ENCODE measurements at places on chromosomes 16 and 17.

DNA sequence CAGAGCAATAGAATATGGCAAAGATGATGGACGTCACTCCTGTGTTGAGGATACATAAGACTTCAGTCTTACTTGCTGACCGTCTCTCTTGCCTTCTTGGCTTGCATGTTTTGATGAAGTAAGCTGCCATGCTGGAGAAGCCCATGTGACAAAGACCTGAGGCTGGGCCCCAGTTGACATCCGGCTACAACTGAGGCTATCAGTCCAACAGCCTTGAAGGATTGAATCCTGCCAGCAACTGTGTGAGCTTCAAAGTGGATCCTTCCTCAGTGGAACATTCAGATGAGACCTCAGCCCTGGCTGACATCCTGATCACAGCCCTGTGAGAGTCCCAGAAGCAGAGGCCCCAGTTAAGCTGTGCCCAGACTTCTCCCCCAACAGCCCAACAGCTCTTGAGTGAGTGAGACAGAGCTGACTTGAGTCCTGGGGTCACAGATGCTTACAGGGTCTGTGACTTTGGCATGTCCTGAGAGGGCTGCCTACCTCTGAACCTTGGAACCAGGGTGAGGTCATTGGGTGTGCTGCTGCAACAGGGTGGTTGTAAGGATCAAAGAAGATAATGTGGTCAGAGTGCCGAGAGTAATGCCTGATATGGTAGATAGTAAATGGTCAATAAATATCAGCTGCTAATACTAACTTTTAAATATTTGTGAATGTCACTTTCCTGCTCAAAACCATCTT, 2.4 kb upstream of the BRD7 start:
- DNase-seq, result no peak

DNA sequence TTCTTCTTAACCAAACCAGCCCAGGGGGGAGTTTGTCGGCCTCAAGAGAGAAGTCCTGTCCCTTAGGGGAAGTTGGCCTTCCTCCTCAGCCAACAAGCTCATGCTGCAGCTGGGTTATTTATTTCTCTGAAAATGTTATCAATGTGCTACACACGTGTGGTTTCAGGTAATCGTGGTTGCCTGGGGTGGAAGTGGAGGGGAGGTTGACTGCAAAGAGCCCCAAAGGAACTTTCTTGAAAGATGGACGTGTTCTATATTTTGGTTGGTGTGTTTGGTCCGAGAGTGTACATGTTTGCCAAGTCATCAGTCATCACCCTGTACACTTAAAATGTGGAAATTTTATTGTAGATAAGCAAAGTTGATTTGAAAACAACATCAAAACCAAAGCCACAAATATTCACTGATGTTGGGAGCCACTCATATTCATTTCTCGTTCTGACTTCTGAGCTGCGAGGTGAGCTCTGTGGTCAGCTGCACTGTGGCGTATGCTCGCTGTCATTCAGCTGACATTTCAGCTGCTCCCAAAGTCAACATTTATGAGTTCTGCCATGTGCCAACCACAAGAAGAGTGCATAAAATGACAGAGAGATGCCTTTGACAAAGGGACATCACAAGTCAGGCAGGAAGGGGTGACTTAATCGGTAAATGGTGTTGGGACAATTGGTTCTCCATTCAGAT, 26.5 kb upstream of the ADGRG1 start:
- DNase-seq, result no peak

GRCh38 chr17:1331708-1332107, 52.2 kb downstream of the TRARG1 start:
- no peak for DNase-seq

DNA sequence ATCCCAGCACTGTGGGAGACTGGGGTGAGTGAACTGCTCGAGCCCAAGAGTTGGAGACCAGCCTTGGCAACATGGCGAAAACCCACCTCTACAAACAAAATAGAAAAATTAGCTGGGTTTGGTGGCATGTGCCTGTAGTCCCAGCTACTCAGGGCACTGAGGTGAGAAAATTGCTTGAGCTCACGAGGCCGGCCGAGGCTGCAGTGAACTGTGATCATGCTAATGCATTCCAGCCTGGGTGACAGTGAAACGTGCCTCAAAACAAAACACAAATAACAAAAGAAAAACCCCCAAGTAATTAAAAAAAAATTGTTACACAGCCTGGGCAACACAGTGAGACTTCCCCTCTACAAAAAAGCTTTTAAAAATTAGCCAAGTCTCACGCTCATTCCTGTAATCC, 5.0 kb downstream of the CCDC47 start:
- DNase-seq, result no peak

DNA sequence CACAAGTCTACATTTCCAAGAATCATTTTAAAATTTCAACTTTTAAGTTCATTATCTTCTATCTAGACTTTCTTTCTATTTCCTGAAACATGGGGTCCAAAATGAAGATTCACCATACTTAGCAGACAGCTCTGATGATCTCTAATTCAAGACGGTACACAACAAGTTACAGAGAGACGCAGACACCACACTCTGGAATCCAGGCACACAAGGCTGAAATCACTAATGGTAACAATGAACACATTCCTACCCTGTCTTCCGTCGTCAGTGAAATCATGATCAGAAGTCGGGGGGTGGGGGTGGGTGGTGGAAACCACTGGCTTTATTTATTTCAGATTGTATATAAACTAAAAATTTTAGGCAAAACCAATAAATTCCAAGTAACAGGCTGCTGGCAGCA, 78.5 kb downstream of the ITFG1 start:
- DNase-seq, result no peak

DNA sequence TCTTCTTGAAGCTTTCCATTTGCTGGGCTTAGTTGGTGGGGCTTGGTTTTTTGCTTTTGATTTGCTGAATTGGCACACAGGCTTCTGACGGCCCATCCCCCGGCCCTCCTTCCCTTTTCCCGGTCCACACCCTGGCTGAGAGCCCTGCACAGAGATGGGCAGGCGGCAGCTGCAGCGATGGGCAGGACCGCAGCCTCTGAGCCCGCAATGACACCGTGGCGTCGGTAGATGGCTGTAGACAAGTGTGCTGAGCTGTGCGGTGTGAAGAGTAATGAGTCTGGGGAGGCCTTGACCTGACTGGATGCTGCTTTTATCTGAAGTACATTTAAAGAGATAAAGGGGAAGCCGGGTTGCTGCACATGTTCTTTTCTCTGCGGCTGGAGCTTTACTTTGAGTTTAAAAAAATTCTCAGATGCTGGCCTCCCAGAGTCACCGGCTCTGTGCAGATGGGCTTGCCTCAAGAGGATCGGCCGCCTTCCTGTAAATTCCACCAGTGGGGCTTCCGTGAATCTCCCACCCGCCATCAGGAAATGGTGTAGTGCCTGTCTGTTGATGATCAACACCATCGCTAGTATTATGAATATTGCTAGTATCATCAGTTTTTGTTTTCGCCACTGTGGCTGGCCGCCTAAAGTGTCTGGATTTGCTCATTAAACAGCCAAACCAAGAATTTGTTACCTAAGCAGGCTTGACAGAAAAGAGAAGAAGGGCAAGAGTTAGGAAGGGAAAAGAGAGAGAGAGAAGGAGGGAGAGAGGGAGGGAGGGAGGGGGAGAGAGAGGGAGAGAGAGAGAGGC, 245.6 kb upstream of the RBFOX1 start:
- DNase-seq, result no peak

DNA sequence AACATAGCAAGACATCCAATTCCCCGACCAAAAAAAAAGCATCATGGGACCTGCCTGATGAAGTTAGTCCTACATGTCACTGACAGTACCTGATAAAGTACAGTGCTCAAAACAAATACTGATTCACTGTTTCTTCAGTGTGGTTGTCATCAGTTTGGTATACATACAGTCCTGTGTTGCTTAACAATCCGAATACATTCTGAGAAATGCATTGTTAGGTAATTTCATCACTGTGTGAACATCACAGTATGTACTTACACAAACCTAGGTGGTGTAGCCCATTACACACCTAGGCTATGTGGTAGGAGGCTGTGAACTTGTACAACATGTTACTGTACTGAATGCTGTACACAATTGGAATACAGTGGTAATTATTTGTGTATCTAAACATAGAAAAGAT, 19.0 kb upstream of the FA2H start:
- no peak for DNase-seq

DNA sequence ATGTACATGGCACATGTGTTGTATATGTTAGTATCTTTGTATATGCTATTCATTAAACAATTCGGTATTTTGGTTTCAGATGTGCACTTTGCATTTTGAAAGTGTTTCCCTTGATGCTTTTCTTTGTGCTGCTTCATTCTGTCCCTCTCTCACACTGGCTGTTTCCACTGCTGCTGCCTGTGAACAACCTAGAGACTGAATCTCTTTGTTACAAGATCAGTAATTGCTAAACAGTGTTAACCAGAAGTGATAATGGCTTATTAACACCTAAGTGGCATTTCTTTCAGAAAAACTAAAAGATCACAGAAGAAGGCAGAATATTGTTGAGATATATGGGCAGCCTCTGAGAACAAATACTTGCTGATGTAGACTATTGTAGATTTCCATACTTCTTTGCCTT, 84.7 kb downstream of the KIF2B start:
- DNase-seq, result no peak

GRCh38 chr16:49513040-49513439, 139.4 kb downstream of the C16orf78 start:
- DNase-seq, result no peak

- no peak for DNase-seq
Measured at GRCh38 chr16:50425648-50426047, 56.9 kb upstream of the BRD7 start.

- DNase-seq, result no peak
Measured at GRCh38 chr17:1945621-1946020, 79.5 kb downstream of the RTN4RL1 start.

DNA sequence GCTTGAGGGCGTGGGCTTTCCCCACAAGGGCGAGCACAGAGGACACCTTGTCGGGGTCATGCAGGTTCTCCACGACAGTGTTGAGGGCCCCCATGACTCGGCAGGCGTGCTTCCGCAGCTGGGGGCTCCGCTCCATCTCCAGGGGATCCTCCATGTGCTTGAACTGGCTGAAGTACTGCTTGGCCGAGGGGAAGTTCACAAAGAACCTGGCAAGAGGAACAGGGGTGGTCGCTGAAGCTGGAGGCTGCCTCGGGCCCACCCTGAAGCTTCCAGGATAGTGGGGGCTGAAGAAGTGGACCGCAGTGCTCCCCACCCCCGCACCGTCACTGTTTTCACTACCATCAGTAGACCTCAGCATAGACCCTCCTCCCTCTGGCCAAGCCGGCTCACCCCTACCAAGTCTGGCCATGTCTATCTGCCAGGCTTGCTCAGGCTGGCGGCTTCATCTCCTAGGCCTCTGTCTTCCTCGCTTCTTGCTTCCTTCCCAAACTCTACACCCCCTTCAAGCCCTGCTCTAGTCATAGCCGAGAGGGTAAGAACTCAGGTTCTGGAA, 5.9 kb downstream of the CYGB start:
- no peak for DNase-seq

- no peak for DNase-seq
Measured at GRCh38 chr16:46736695-46737094, 11.4 kb downstream of the MYLK3 start.

GRCh38 chr16:9102379-9102778, 10.9 kb downstream of the HAPSTR1 start:
- DNase-seq, result no peak

DNA sequence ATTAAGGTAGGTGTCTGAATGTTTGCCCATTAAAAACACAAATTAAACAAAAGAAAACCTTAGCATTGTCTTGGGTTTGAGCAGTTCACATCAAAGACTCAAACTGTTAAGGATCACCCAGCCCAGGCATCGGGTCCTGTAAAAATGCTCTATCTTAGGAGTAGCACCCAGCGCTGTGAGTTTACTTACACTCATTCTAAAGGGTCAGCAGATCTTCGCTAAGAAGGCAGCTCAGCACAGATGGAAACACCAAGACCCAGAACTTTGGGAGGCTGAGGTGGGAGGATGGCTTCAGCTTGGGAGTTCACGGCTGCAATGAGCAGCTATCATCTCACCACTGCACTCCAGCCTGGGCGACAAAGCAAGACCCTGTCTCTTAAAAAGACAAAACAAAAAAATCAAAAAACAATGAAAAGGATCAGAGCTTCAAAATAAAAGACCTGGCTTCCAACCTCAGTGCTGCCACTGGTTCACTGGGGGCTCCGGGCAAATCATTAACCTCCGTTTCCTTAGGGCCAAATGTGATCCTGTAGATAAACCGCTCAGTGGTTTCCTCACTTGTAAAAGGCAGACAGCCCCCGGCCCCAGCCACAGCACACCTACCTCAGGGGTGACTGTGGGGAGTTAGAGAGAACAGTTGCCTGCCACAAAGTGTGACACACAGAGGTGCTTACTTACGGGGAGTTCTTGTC, 11.1 kb downstream of the COG1 start:
- DNase-seq, result no peak

GRCh38 chr16:86478779-86479178, 31.5 kb upstream of the FOXF1 start:
- no peak for DNase-seq

DNA sequence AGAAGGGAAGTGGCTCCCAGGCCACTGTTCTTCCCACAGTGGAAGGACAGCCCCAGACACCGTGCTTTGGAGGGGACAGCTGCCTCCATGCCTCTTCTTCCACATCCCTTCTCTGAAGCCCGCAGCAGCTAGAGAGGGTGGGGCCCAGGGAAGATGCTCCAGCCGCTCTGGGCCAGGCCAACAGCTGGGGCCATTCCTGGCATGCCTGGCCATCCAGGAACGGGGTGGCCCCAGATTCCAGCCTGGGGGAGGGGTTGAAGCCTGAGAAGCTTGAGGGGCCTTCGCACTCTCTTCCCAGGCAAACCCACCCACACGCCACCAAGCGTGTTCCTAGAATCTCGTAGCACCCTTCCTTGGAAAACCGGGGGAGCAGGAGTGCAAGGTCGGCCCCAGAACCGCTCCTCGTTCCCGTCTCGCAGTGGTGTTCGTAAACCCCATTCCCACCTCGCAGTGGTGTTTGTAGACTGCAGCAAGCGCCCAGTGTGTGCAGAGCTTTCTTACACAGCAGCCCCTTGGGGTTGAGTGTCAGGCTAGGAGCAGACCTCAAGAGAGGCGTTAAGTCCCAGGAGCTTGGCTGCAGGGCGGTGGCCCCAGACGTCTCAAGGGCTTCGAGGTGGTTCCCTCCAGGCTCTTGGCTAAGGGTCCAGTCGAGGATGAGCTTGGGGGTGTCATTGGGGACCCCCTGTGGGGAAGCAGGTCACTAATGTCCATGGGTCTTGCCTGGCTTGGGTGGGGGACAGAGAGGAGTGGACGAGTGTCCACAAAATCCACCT, 2.7 kb downstream of the CDH15 start:
- DNase-seq, result no peak

DNA sequence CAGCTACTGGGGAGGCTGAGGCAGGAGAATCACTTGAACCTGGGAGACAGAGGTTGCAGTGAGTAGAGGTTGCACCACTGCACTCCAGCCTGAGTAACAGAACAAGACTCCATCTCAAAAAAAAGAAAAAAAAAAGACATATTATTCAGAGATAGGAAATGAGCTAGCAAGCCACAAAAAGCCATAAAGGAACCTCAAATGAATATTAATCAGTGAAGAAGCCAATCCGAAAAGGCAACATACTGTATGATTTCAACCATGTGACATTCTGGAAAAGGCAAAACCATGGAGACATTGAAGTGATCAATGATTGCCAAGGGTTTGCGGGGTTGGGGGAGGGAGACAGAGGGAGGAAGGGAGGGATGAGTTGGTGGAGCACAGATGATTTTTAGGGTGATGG, 8.4 kb upstream of the EXOC7 start:
- DNase-seq, result no peak

Measured in activated CD4-positive, alpha-beta T cell treated with anti-CD3 and anti-CD28 coated beads for 24 hours (primary cell).